Effector CD4-positive, alpha-beta T cell (primary cell): ENCODE measurements at places on chromosomes 13 and 19.

- DNase-seq: no peak
Observed at GRCh38 chr19:52086481-52086880, 9.1 kb downstream of the ZNF841 start.

GRCh38 chr19:5326986-5327623 is 13.5 kb downstream of the PTPRS start:
- no peak for DNase-seq

DNA sequence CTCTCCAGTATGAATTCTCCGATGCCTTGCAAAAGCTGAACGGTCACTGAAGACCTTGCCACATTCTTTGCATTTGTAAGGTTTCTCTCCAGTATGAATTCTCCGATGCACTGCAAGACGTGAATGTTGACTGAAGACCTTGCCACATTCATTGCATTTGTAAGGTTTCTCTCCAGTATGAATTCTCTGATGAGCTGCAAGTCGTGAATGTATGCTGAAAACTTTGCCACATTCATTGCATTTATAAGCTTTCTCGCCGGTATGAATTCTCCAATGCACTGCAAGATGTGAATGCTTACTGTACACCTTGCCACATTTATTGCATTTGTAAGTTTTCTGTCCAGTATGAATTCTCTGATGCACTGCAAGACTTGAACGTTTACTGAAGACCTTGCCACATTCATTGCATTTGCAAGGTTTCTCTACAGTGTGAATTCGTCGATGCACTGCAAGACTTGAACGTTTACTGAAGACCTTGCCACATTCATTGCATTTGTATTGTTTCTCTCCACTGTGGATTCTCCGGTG is 20.0 kb upstream of the ZNF841 start:
- DNase-seq: no peak

DNA sequence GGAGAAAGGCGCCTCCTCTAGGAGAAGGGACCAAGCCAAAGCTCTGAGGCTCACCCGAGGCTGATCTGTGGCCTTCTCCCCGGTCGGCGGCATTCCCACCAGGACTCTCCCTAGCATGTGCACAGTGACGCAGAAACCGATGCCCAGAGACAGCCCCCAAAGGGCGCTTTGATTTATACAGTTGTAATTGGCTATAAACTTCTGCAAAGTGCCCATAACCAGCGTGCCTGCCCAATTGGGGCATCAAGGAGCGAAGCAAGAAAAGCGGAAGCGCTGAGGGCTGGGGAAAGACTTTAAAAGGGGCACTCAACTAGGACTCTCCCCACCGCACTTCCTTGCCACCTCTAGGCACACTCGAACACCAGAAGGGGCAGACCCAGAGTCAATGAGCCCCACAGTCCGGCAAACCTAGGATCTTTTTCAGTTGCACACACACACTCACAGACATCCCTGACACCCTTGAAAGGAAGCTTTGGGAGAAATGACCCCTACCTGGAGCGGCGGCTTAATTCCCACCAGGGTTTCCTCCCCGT is 1.8 kb downstream of the CDX2 start:
- DNase-seq: no peak

- no peak for DNase-seq
Observed at GRCh38 chr13:106987427-106987785, 419.5 kb upstream of the ARGLU1 start.

DNA sequence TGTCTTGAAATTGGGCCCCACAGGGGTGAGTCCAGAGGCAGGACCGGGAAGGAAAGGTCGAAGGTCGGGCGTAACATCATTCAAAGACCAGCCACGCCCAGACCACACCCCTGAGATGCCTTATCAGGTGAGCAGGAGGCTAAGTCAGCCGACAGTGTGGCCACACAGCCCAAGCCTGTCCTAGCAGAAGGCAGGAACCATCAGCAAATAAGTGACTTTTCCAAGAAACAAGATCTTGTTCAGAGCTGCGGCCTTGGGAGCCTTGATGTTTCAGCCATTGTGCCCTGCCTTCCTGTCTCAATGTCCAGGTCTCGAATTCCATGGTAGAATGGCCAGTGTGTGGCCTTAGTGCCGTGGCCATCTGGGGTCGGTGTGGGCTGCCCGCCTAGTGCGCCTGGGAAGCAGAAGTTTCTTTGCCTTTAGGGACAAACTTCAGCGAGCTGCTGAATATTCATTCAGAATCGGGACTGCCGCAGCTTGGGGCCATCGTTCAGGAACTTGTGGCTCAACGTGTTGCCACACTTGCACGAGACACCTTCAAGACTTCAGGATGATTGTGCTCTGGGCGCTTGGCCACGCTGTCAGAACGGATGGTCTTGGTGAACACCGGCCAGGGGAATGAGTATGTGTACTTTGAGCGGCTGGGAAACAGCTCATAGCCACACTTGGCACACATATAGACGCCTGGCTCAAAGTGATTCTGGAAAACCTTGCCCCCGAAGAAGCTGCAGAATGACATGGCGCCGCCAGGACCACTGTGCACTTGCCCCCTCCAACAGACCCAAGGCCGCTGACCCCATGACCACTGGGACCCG is 6.1 kb upstream of the IFNL4 start:
- no peak for DNase-seq

DNA sequence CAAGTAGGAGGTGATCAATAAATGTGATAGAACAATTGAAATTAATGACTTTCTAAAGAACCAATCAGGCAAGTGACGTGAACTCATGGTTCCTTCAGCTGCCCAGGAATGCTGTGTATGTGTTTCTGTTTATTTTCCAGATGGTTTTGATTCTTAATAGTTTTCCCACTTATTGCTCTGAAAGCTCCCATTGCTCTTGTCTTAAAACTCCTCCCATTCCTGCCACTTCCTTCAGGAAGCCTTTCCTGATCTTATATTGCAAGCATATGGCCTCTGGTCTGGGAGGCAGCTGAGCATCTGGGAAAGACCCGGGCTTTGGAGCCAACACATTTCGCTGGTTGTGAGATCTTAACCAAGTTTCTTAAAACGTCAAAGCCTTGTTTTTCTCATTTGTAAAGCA is 17.1 kb upstream of the LATS2 start:
- DNase-seq: no peak
